ENCODE measurements at places on chromosomes 1 and 21.
A peak's percentile ranks its signal among the peaks of the same experiment; 100 is the strongest.

GRCh38 chr1:102776071-102776470 is 332.3 kb downstream of the COL11A1 start:
- DNase-seq = no peak

- DNase-seq = no peak
These were observed 133.8 kb downstream of the HHIPL2 start for GRCh38 chr1:222413991-222414549.

GRCh38 chr1:92913093-92913819 is 48.0 kb downstream of the DIPK1A start:
- DNase-seq = no peak

DNA sequence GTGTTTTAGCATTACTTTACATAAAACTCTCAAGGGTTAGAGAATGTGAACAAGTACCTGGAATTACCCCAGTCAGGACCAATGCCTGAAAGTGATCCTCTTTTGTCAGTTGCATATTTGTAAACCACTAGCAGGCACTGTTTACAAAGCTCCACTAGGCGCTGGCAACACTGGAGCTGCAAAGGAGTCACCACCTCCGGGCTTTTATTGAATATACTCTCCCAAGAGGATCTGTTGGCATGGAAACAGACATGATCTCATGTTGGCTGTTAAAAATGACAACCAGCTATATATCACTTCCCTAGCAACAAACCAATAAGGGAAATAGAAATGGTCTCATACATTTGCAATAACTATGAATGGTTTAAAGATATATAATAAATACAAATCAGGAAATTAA is 116.0 kb downstream of the TTLL7 start:
- DNase-seq = no peak

DNA sequence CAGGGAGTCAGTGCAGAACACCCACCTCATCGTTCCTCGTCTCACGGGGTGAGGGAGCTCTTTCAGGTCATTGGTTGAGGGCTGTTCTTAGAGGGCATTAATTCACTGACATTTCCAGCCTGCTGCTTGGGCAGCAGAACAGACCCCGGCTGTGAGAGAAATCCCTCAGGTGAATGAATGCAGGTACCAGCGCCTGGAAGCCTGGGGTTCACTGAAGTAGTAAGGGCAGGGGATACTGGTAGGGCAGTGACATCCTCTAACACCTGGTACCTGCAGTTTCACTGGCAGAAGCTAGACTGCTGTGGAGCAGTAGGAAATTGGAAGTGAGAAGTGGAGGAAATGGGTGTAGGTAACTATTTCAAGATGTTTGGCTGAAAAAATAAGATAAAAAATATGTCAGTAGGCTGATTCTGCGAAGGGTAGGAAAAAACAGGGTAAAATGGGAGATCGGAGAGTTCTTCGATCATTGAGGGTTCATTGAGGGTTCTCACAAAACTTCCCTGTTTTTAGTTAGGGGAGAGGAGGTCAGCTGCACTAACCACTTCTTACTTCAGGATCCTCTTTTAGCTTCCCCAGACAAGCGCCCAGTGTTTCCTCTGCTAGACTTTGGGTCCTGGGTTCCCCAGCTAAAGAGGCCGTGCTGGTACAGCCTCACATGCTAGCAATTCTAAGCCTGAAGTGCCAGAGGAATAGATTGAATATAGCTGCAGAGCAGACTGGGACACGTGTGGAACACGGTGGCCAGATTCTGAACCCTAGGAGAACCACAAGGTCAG is 55.2 kb downstream of the RNF220 start:
- DNase-seq = no peak

GRCh38 chr1:168157638-168158037 is 20.9 kb upstream of the GPR161 start:
- no peak for DNase-seq

GRCh38 chr1:181655756-181656155 is 172.4 kb downstream of the CACNA1E start:
- DNase-seq = no peak

GRCh38 chr1:154342132-154342531 is 16.8 kb downstream of the ATP8B2 start:
- no peak for DNase-seq

DNA sequence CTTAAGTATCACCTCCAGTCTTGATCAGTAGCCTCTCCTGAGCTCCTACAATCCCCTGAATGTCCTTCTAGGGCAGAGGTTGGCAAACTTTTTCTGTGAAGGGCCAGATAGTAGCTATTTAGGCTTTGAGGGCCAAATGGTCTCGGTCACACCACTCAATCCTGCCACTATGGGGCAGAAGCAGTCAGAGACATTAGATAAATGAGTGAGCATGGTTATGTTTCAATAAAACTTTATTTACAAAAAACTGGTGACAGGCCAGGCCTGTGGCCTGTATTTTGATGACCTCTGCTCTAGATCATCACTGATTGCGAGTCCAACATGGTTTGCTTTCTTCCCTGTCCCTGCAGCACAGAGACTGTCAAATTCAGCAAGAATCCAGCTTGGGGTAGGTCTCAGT is 36.3 kb downstream of the LRP8 start:
- no peak for DNase-seq

GRCh38 chr1:159274631-159275030 is 27.5 kb upstream of the FCER1A start:
- DNase-seq = no peak

DNA sequence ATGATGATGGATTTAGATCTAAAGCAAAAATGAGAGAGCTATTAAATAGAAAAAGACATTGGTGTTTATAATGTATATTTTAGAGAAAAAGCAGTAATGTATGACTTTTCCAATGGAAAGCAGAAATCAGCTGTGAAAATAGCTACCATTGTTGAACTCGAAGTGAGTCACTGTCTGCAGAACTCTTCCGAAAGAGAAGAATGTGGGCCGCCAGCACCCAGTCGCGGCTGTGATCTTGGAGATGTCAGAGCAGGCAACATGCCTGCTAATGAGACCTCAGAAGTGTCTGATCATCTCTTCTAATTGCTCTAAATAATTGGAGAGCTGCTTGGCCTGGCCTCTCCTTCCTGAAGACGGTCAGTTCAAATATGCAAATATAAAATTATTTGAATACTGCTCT is 333.6 kb upstream of the RUNX1 start:
- no peak for DNase-seq

DNA sequence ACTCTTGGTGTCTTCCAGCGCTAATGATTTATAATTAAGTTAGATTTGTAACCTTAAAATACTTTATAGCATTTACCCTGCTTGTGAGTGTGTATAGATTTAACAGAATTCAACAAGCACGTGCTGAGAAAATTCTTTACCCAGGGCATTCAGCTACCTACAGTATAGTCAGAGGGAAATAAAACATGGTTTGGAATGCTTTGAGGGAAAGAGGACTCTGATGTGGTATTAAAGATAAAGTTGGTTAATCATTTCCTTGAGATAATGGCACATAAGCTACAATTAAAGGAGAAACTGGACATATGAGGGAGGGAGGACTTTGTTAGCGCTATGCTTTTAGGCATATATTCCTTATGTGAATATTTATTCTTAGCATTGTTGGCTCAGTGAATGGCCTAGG is 26.4 kb upstream of the IL12RB2 start:
- DNase-seq = no peak

DNA sequence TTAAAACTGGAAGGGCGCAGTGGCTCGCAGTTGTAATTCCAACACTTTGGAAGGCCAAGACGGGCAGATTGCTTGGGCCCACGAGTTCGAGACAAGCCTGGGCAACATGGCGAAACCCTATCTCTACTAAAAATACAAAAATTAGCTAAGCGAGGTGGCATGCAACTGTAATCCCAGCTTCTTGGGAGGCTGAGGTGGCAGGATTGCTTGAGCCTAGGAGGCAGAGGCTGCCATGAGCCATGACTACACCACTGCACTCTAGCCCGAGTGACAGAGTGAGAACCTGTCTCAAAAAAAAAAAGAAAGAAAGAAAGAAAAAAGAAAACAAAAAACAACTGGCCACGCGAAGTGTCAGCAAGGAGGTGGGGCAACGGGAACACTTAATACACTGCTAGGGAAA is 6.3 kb downstream of the UBE2G2 start:
- no peak for DNase-seq

GRCh38 chr1:156905176-156905575 is 11.7 kb downstream of the PEAR1 start:
- DNase-seq = no peak

- DNase-seq = no peak
These were observed 20.9 kb upstream of the CCSAP start for GRCh38 chr1:229363723-229364122.

DNA sequence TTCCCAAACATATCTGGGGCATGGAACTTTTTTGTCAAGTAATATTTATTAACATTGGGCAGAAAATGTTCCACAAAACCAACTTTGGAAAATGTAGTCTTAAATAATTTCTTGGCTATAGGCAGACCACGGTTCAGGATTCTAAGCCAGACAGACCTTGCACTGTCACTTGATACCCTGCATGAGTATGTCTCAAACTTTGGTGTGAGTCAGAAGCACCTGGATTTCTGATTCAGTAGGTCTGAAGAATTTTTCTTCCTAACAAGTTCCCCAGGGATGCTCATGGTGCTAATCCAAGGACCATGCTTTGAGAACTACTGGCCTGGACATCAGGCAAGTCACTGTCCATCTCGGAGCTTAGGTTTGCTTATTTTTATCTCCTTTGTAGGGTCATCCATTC is 562.0 kb downstream of the PLPP3 start:
- no peak for DNase-seq

DNA sequence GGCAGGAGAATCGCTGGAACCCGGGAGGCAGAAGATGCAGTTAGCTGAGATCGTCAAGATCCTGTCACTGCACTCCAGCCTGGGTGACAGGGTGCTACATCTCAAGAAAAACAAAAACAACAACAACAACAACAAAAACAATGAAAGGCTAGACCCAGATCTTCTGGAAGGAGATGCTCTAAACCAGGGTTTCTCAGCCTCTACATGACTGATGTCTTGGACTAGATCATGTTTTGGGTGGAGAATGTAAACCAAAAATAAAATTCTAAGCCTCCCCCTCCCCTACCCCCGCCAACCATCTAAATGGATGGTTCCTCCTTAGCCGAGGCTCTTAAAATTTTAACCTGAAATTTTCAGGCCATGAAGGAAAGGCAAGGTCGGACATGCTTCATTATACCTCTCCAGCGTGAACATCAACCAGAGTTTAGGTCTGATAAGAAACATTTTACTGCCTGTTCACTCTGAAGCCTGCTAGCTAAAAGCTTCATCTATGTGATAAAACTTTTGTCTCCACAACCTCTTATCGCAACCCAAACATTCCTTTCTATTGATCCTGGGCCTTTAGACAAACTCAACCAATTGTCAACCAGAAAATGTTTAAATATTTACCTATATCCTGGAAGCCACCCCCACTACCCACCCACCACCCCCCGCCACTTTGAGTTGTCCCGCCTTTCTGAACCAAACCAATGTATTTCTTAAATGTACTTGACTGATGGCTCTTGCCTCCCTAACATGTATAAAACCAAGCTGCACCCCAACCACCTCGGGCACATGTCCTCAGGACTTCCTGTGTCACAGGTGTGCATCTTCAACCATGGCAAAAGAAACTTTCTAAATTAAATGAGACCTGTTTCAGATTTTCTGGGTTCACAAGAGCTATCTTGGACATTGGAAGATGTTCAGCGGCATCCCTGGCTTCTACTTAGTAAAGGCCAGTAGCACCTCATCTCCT is 1.9 kb upstream of the CAPN2 start:
- no peak for DNase-seq

GRCh38 chr21:41280115-41280919 is 36.3 kb upstream of the FAM3B start:
- no peak for DNase-seq

GRCh38 chr1:205593967-205594366 is 37.8 kb downstream of the ELK4 start:
- no peak for DNase-seq

- no peak for DNase-seq
These were observed 86.4 kb upstream of the JUN start for GRCh38 chr1:58870298-58870676.

DNA sequence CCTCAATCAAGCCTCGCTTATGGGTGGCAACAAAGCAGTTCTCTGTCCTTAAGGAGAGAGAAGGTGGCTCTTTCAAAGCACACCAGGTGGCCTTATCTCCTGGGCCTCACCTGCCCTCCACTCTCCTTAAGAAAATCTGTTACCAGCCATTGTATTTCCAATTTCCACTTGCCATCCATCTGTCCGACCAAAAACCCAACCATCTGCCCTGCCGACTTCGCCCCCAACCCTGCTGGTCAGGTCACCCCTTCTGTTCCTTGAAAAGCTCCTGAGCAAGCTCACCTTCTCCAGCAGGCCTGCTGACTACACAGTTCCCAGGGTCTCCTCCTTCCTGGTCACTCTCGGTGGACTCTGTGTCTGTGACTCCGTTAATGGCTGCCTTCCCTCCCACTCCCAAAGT is 619 bp upstream of the IGFN1 start:
- DNase-seq = no peak

DNA sequence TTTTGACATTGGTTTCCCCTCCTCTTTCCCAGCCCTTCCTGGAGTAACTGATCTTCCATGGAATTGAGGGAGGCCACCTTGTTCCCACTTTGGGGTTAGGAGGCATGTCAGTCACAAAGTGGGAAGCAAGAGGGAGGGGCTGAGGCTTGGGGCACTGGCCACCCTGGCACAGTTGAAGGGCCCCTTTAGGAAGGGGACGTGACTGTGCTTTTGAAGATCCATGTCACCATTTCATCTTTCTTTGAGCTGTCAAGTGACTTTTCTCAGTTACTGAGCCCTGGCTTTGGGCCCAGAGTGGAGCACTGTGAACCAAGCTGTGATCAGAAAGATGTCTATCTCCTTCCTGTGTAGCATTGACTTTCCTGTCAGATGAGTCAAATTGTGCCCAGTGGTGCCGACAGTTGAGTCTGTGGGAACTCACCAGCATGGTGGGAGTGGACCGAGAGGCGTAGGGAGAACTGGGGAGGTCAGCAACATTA is 38.5 kb upstream of the TDRD10 start:
- DNase-seq = peak; percentile 41

- no peak for DNase-seq
These were observed 5.2 kb upstream of the INPP5B start for GRCh38 chr1:37951783-37952624.

- DNase-seq = no peak
These were observed 59.8 kb downstream of the ITPKB start for GRCh38 chr1:226679262-226679661.

DNA sequence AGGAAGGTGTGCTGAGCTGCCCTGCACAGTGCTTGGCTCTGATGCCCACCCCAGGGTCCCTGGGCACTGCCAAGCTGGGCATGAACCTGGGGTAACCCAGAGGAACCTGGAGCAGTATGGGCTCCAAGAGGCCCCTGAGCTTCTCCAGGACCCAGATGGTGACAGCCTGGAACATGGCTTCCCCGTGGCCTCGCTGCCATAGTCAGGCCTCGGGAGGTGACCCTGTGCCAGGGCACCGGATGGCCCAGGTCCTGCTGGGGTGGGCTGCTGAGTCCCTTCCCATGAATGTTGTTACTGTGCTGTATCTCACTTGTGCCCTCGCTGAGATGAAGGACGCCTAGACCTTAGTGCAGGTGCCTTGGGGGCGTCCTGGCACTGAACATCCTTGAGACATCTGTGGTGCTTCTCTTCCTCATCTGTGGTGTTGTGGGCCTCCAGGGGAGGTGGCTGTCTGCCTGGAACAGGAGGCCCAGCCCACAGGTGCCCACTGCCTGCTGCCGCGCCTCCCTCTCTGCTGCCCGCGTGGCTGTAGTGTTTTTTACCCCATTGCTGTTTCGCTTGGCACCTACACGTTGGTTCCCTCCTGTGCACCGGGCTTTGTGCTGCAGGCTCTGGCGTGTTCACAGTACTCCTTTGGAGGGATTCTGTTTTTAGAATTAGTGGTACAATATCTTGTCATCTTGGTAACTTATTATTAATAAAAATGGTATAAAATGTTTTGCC is 160.3 kb downstream of the PCBP3 start:
- DNase-seq = no peak

Measured in T-helper 9 cell (primary cell).